Cardiac fibroblast (primary cell): ENCODE measurements at places on chromosomes 3 and 15.

DNA sequence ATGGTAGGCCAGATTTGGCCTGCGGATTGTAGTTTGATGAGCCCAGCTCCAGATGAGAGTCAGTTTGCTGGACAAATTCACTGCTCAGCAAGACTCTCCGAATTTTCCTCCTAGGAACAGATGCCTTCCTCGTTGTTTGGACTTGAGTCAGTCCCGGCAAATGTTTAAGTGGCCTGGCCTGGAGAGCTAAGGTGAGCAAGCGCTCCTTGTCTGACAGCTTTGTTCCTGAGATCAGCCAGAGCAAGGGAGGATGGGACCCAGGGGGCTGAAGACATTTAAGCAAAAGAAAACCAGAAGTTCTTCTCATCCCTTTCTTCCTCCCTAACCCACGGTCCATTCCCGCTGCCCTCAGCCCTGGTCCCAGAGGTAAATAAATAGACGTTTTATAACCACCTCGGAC, 40.3 kb downstream of the POLR2M start:
- DNase-seq, result no peak

DNA sequence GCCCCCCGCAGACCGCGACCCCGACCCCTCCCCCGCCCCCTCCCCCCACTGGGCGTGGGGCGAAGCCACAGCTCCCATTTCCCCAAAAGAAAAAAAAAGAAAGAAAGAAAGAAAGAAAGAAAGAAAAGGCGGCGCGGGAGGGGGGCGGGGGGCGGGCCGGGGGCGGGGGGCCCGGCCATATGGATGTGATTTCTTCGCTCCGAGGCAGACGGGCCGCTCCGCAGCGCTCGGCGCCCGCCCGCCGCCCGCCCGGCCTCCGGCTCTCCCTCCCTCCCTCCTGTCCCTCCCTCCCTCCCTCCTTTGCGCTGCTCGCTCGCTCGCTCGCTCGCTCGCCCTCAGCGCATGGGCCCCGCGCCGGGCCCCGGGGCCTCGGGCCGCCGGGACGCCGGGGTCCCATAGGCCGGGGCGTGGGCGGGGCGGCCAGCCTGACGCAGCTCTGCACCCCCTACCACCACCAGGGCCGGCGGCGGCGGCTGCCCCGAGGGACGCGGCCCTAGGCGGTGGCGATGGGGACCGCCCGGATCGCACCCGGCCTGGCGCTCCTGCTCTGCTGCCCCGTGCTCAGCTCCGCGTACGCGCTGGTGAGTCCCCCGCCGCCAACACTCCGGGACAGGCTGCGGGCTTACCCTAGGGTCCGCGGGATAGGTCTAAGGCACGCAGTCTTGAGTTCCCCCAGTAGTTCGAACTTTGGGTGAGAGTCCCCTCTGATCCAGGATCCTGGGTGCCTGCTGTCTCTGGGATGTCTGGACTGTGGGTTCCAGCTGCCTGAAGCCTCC, 5.7 kb downstream of the PTH1R start:
- no peak for DNase-seq

DNA sequence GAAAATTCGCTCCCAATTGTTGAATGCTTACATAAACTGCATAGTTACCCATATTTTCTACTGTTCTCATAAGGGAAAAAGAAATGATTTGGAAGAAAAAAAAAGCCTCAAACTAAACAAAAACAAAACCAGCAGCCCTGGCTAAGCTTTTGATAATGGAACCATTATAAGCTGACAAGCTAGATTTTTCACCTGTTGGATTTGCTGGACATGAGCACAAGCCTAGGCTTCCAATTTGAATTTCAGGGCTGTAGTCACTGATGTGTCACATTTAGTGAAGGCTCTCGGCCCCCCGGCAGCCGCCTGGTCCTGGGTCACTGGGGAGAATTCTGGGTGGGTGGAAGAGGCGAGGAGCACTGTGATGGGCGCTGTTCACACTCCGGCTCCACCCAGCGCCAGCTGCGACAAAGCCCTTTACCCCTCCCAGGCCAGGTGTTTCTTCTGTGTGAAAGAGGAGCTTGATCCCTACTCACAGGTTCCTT, 4.6 kb downstream of the FBXL22 start:
- peak; percentile 22 for DNase-seq

DNA sequence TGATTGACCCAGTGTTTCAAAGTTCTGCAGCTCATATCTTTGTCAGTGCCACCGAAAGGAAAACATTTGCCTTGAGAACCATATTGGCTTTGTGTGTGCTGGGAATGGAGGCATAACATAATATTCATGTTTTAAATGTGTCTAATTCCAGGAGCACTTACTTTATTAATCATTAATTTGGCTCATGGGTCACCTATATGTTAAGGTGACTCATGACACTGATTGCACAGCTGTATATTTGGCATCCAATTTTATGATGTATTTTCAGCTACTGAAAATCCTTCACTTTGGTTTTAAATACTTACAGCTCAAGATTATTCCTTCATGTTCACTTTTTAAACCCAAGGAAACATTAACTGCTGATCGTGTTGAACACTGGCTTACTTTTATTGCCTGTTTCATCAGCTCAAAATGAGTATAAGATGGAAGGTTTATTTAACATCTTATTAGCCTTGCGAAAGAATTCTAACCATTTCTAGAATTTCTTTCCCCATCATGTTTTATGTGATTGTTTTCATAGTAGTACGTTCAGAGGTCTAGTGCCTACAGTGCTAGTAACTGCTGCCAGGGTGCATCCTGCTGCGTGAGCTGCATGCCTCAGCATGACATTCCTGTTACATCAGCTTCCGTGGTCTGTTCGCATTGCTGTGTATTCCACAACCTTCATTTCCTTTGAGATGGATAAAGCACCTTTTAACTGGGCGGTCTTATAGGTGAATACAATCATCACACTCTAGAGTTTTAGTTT, 63.7 kb downstream of the LRCH3 start:
- DNase-seq, result peak; percentile 93

DNA sequence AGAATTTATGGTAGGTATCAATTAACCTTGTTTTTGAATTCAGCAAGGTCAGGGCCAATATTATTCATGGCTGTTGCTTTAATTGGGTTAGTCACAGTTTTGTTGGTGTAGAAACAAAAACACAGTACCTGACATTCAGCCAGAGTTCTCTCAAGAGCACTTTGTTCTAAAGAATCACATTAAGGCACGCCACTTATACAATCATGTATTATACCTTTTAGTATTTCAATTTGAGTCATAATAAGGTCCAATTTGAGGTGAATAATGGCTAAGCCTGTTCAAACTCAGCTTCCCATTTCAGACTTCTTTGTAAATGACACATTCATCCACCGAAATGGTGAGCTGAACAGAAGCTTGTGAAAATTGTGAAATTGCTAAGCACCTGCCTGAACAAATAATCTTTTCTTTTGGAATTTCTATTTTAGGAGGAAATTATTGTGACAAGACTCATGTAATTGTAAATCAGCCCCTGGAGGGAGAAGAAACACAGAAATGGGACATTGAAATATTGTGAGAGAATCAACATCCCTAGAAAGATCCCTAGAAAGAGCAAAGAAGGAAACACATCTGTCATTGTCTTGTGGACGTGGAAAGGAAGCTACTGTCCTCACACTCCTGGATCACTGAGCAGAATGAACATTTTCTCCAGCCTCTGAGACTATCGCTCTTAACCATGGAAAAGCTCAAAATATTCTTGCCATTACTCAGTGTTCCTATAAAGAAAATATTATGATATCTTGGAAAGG, 29.3 kb downstream of the RIOX2 start:
- no peak for DNase-seq

DNA sequence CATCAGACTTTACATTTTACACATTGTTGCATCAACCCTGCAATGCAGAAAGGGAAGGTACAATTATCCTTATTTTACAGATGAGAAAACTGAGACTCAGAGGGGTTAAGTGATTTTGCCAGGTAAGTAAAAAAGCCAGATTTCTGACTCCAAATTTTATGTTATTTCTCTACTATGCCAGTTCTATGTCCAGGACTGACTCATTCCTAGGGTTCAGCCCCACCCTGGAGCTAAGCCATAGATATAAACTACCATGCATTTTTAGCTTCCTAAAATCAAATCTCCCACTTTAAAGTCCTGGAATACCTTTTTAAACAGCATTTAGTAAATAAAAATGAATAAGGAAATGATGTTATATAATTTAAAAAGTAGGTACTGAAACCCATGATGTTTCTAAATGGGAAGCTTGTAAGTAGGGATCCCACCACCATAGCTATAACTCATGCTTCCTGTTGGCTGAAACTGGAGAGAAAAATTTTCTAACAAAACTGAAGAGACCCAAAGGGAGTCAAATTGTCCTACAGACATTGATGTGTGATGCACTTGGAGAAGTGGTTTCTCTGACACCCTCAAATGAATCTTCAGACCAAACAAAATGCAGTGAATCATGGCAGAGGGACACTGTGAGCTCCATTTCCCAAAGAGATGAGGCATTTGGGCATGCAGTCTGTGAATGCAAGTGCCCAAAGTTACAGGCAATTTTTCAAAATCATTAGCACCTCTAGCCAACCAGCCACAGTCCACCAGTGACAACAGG, 301.7 kb upstream of the UMPS start:
- DNase-seq, result no peak

DNA sequence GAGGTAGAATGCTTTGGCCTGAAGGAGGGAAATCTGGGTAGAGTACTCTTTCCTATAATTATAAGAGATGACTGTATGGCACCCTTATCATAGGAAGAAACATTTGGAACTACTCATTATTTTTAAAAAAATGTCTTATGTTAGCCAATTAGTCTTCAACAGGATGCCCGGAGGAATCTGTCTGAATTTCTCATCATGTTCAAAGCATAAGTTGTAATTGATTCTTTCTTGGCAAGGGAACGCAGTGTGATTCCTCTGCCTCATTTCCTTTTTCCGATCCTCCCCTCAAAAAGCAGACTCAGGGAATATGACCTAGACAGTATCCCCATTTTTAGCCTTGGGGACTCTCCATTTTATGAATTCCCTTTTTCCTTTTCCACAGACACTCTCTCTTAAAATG, 165.1 kb downstream of the IL5RA start:
- DNase-seq, result no peak

DNA sequence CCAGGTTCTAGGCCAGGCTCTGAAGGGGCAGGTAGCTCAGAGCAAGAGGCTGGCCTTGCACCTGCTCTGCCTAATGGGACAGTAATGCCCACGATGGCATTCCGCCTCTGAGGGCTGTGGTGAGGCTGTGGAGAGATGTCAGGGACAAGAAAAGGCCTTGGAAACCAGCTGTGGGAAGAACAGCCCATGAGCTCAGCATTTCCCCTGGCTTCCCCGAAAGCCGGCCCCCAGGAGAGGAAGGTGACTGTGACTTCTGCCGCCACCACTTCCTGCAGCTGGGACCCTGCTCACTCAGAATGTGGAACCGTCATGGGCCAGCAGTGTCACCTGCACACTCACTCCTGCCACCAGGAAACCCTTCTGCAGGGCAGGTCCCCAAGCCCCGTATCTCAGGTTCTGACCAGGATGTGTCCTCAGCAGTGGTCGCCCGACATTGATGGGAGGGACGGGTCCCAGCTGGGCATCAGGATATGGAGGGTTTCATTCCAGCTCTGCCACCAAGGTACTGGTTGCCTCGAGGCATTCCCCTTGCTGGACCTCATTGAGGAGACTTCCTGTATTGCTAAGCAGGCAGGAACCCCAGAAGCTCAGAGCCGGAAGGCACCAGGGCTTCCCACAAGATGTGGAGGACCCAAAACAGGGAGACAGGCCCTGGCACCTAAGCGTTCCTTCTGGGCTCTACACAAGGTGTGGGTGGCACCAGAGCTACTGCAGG, 30.7 kb downstream of the SEMA7A start:
- DNase-seq, result no peak

- DNase-seq, result no peak
These were observed 78.3 kb upstream of the ALDH1L1 start for GRCh38 chr3:126258670-126259069.
